ENCODE measurements at places on chromosomes 1 and 21.
A peak's percentile ranks its signal among the peaks of the same experiment; 100 is the strongest.

- no peak for DNase-seq
Observed at GRCh38 chr1:156645666-156646065, 3.7 kb downstream of the BCAN start.

DNA sequence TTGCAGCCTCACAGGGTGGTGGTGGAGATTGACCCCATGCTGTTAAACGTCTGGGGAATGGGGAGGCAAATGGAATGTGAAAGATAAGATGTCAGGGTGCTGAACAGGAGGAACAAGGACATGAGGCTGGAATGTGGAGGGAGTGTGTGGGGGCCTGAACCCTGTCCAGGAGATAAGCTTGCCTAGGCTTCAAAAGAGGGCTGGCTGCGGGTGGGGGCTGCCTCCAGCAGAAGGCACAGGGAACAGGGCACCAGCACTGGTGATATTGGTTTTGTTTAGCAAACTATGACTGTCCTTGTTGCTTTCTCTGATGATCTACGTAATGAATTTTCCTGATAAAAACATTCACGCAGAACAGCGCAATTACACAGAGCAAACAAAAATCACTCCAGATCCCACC is 52.4 kb upstream of the LRP8 start:
- DNase-seq = no peak

DNA sequence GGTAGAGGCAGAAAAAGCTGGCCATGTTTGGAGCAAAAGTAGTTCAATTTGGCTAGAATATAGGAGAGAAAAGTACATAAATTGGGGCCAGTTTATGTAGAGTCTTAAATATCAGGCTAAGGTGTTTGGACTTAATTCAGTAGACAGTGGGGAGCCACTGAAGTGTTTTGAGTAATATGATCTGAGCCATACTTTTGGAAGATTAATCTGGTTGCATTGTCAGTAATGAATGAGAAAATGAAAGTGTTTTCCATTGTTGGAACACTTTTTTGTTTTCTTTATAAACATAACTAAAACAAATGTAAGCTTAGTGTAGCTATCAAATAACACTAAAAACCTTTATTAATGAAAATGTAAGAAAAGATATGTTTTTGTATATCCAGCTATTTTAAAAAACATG is 42.1 kb downstream of the POU2F1 start:
- no peak for DNase-seq

DNA sequence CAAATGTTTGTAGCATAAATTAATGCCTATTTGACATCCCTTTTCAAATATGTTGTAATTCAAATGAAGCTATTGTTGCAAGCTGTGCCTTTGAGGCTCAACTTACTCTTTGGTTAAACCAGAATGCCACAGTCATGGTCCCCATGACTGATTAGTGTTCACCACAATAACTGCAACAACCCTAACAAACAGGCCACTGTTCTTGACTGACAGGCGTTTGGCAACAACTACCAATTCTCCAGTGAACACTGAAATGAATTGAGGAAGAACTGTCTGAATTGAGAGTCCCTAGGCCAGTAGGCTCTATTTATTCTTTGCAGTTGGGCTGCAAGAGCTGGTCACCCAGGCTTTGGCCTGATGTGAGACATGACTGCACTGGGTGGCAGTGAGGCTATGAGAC is 6.6 kb upstream of the TMEM167B start:
- DNase-seq = no peak

DNA sequence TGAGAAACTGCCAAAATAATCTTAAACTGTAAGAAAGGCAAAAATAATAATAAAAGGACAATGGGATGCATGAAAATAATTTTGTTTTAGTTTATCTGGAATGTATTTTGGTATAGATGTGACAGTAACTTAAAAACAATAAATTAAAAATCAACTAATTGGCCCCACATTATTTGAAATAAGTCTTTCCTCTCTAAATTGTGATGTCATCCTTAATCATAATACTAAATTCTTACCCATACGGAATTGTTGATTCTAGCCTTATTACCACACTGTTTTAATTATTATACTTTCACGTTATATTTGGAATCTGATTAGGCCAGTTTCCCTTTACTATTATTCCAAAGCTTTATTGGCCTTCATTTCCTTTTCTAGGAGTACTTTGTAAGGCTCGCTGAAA is 7.7 kb downstream of the DESI2 start:
- DNase-seq = no peak

DNA sequence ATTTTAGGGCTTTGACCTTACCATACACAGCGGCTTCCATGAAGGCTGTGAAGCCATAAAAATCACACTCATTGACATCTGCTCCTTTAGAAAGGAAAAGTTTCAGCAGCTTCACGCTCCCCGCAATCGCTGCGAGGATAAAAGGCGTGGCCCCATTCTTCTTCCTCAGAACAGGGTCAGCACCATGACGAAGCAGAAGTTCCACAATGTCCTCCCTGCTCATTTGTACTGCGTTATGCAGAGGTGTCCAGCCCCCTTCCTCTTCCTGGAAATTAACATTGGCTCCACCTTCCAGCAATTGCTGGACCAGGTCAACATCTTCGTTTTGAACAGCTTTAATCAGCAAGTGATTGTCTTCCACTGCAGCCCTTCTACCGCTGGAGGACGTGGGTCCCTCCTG is 2.7 kb downstream of the RNASEL start:
- DNase-seq = no peak

- no peak for DNase-seq
Observed at GRCh38 chr1:9186082-9186859, 48.3 kb upstream of the H6PD start.

DNA sequence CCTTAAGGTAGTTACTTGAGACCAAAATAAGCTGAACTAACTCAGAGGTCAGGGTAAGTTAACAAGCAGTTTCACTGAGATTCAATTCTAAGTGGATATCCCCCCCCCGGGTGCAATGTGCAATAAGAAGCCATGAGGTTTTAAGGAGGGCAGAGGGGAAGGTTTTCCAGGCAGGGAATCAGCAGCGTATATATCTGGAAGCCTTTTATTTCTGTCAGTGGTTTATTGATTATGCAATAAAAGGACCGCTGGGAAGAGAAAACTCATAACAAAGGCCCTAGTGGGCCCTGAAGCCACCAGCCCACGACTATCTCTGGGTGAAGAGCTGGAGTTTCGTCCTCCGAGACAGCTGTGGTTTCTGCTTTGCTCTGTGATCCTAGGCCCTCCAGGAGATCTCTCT is 53.1 kb upstream of the CTPS1 start:
- no peak for DNase-seq

DNA sequence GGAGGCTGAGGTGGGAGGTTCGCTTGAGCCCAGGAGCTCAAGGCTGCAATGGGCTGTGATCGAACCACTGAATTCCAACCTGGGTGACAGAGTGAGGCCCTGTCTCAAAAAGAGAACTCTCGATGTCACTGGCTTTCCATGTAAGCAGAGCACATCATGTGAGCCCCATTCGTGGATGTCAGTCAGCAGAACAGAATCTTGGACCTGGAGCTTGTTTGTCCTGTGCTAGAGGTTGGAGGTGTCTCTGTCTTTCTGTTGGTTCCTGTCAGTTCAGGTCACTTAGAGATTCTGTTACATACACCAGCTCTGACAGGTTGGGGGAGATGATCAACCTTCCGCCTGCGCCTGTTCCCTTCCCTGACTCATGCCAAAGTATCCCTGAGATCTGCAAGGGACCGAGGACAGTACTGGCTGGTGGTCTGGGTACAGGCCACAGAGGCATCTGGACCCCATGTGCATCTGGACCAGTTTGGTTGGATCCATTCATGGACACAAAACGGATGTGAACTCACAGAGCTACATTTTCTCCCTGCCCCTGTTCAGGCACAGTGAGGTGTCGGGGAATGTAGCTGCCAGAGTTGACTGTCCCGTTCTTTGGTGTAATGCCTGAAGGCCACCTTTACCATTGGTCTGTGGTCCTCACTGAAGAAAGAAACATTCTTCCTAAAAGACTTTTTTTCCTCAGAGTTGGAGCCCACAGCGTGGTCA is 10.0 kb downstream of the ARF1 start:
- peak; percentile 9 for DNase-seq

- peak; percentile 82 for DNase-seq
Observed at GRCh38 chr21:43975469-43976098, 36.5 kb upstream of the TRAPPC10 start.

DNA sequence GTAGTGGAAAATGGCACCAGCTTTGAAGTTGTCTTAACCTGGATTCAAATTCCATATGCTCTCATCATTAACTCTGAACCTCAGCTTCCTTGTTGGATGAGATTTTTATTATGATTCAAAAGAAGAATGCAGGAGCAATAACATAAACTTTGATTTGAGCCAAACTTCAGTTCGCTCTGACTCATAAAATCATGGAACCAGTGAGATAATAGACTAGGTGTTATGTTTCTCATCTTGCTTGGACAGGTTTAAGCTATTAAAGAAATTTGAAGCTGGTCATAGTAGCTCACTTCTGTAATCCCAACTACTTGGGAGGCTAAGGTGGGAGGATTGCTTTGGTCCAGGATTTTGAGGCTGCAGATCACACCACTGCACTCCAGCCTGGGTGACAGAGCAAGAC is 172.8 kb downstream of the CLEC20A start:
- no peak for DNase-seq

DNA sequence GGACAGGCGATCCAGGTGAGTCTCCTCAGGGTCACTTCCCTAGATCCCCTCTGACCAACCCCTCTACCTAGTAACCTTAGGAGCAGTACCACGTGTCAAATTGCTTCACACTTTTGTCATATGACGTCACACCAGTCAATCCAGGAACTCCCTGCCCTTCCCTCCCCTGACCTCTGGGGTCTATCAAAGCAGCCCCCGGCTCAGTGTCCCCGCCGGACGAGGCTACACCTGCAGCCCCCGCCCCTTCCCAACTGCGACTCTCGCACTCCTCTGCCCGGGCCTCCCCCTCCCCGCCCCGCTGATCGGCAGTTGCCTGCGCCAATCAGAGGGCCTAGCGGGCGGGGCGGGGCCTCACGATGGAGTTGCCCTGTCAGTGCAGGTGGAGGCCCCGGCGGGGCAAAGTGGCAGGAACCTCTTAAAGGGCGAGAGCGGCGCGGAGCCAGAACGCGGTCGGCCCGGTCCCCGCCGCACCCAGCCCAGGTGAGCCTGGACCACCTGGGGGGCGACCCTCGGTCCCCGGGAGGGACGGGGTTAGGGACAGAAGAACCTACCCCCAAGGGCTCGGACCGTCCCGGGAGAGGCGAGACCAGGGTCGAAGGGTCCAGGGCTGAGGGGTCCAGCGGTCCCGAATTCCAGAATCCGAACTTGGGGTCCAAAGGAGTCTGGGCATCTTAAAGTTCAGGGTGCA is 27.5 kb upstream of the EPB41 start:
- DNase-seq = peak; percentile 72

- DNase-seq = no peak
Observed at GRCh38 chr21:19440792-19441655, 1037.4 kb upstream of the TMPRSS15 start.

- no peak for DNase-seq
Observed at GRCh38 chr21:37866027-37866426, 50.2 kb downstream of the KCNJ6 start.

- no peak for DNase-seq
Observed at GRCh38 chr1:150798525-150798924, 9.5 kb downstream of the CTSK start.

DNA sequence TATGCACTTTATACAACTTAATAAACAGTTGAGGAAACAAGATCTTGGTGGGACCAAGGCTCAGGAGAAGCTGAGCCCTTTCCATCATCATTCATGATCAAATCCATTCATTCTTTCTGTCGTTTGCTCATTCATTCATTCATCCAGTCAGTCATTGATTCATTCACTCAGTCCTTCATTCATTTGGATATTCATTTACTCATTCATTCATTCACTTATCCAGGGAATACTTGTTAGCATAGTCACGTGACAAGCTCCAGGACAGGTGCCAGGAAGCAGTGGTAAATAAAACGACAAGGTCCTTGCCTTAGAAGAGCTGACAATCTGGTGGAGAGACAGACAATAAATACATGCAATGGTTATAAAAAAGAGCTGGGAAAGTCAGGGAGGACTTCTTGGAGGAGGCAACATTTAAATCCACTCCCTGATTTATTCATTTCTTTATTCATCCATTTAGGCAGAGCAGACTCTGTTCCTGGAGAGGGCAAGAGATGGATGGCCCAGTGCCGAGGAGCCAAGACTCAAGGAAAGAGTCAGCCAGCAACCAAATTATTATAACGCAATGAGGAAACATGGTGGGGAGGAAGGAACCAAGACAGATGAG is 74.1 kb upstream of the CASZ1 start:
- DNase-seq = no peak

DNA sequence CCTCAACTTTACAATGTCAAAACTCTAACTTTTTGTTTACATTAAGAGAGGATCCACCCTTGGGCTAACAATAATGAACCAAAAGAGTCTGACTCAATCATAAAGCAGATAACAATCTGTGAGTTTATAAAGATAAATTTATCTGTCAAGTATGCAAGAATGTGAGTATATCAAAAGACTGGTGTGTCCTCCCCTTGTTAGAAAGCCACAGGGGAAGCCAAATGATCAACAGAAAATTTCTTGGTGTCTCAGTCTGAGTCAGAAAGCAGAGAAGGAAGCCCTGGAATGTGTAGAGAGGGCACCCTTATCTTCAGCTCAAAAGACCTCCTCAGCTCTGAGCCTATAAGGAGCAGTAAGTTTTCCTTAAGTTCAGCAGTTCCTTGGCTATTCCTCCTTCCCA is 13.9 kb upstream of the PDIK1L start:
- DNase-seq = no peak

DNA sequence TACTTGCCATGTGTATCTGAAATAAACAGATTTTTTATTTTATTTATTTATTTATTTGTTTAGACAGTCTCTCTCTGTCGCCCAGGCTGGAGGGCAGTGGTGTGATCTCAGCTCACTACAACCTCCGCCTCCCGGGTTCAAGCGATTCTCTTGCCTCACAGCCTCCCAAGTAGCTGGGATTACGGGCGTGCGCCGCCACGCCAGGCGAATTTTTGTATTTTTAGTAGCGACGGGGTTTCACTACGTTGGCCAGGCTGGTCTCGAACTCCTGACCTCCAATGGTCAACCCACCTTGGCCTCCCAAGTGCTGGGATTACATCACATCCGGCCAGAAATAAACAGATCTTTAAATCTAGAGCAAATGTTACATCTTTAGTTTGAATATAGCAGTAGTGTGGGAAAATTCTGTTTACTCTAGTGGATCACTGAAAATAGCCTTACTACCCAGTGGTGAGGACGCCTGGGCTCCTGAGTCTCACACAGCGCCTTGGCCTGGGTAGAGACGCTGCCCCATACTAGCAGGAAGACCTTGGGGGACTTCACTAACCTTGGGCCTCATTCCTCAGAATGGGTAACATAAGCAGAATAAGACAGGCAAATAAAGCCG is 709 bp downstream of the GART start:
- no peak for DNase-seq

- DNase-seq = no peak
Observed at GRCh38 chr1:226209307-226210059, 14.0 kb upstream of the MIXL1 start.

Measured in right hindlimb (tissue), 1 donor.